ENCODE measurements at places on chromosomes 13 and 19. TPM values are rescaled to one million over a fixed set of nuclear protein-coding genes. Genes with fewer than 3 reads are reported as not detected.
A peak's percentile ranks its signal among the peaks of the same experiment; 100 is the strongest.

Gene LGI4
- total RNA-seq, result 14.4 TPM

Gene KLK3
- not detected for total RNA-seq

Gene HRC
- total RNA-seq, result 26.6 TPM

Gene MBD3L5
- total RNA-seq, result not detected

Gene NTN5
- total RNA-seq, result 1.8 TPM

Gene ZNF331
- total RNA-seq, result 13.3 TPM

Gene ANKRD24
- total RNA-seq, result 6.1 TPM

Gene MAB21L1
- total RNA-seq, result 48.7 TPM

Gene C19orf67
- total RNA-seq, result 0.71 TPM

DNA sequence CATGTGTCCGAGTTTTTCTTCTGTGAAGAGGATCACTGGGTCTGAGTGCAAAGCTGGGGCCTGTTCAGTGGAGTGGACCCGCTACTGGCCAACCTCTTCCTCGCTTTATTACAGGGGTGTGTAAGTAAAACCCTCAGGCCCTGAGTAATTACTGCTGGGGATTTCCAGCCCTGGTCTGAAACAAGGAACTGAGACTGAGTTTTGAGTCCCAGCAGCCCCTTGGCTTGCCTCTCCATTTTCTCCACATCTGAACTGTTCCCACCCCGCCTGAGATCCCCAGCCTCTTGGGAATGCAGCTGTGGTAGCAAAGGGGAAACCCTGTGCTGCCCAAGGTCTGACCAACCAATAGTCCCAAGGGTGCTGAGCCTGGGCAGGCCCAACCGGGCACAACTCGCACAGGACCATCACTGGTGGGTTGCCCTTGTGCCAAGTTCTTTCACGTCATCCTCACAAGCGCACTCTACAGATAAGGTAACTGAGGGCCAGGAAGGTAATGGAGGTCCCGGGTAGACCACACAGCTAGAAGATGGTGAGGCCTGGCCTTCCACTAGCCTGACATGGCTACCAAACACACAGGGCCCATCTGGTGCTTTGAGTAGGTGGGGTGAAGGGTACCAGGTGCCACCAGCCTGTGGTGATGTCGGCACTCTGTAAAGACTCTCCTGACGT lies 13.7 kb upstream of the SLC35E1 start:
- DNase-seq, result no peak

- no peak for DNase-seq
These were observed 436.7 kb downstream of the EFNB2 start for GRCh38 chr13:106098778-106099177.

DNA sequence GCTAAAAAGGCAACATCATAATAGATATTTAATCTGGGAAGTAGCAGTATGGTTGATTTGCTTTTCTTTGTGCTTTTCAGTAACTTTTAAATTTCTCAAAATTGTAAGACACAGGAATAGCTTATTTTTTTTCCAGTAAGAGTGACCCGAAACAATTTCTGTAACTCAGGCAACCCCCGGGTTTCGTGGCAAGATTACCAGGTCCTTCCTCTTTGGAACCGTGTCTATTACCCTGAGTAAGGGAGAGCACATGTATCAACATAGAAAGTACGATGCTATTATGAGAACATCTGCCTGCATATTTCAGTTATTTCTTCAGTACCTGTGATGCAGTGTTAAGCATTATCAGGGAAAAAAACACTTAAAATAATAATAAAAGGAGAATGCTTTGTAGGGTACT lies 64.1 kb downstream of the DOCK9 start:
- no peak for DNase-seq

- DNase-seq, result no peak
These were observed 837.2 kb upstream of the MIR17HG start for GRCh38 chr13:90510319-90510718.

- DNase-seq, result no peak
These were observed 406.8 kb upstream of the HTR2A start for GRCh38 chr13:47303626-47304025.

DNA sequence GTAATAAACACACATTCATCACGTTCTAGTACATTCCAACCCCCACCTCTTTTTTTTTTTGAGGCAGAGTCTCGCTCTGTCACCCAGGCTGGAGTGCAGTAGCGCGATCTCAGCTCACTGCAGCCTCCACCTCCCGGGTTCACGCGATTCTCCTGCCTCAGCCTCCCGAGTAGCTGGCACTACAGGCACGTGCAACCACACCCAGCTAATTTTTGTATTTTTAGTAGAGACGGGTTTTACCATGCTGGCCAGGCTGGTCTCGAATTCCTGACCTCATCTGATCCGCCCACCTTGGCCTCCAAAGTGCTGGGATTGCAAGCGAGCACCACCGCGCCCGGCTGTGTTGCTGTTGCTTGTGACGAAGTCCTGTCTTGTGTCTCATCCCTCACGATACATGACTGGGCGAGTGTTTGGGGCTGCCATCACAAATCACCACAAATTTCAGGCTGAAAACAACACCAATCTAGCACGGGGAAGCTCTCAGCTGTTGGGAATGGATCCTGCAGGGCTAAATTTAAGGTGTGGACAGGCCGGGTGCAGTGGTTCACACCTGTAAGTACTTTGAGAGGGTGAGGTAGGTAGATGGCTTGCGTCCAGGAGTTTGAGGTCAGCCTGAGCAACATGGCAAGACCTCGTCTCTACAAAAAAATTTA lies 15.7 kb downstream of the MOB3A start:
- no peak for DNase-seq

DNA sequence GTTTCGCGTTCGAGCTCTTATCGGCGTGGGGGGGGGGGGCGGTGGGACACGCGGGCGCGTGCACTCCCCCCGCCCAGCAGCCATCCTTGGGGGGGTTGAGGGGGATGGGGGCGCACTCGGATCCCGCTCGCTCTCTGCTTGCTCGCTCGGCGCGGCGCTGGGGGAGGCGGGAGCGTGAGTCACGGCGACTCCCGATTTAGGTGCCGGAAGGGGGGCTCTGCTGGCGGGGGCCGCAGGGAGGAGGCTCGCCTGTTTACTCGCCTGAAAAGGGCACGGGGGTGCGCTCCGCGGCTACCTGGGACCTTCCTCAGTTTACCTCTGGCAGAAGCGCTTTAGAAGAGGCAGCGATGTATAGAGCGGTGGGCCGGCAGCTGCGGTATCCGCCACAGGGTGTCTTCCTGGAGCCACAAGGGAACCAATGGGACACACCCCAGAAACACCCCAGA lies 1.1 kb upstream of the PDE4A start:
- no peak for DNase-seq

DNA sequence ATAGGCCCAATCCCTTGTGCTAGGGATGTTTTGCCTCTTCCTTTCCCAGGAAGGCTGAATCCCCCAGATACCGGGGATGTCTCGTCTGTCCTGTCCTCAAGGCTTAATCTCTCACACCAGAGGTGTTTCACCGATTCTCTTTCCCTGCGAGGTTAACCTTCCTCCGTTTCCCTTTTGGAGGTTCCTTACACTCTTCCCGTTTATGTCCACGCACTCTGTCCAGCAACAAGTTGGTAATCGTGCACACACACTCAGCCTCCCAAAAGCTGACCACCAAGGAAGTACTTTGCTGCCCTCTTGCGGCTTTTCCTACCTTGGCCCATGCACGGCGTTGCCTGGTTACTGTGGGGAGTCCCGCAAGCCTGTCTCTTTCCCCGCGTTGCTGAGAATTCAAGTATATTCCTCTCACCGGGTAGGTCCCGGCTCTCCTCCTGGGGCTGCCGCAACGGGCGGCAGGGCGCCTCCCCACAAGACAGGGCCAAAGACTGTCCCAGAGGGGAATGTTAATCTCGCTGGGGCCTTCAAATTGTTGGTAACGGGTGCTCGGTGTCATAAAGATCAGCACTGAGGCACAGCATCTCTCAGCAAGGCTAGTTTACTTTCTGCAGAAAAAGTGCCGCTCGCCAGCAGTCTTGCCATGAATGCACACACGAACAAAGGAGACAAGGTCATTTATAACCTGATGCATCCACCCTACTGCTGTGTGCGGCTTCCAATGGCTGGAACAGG lies 36.7 kb upstream of the CD177 start:
- no peak for DNase-seq

DNA sequence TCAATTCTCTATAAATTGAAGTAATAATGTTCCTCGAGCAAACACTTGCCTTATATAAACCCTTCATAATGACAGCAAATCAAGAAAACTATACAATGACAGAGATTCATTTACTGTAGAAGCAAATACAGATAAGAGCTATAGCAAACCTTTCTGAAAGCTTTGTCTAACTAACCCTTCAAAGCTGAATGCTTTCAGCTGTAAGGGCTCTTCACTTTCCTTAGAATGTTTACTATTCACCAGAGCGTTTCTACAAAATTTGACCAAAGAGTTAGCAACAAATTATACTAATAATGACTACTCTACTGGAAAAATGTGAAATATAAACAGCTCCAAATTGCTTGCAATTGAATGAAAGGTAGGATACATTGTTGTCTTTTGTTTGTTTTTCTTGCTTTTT lies 218.1 kb downstream of the SLITRK5 start:
- DNase-seq, result no peak

GRCh38 chr19:2902590-2903218 lies 2.0 kb downstream of the ZNF57 start:
- no peak for DNase-seq

DNA sequence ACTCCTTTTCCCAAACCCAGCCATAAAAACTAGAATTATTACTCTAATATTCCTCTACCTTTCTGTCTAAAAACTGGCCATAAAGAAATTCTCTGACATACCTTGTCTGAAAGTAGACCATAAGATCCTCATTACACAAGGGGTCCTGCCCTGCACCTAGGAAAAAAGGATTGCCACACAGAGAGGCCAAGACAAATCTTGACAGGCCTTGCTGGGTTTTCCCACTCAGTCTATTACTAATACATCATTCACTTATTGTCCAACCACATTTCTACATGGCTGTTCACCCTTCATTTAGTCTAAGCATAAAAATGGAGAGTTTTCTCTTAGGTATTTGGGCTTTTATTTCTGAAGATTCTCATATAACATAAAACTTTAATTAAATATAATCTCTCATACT lies 319.8 kb downstream of the PCDH20 start:
- DNase-seq, result no peak

DNA sequence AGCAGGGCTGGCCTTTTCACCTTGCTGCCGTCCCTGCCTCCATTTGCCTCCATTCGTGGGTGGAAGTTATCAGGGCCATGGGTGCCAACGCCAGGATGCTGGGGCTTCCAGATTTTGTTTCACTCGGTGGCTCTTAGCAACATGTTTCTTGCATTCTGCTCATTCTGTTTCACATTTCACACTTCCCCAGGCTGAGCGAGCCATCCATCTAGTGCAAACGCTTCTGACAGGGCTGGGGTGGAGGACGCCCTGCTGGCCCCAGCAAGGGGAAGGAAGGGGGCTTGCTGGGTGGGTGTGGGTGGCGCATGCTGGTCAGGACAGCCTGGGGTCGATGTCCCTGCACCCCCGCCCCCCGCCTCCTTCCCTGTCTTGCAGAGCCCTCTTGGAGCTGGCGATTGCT lies 165.2 kb downstream of the URI1 start:
- DNase-seq, result no peak

- no peak for DNase-seq
These were observed 38.7 kb downstream of the C13orf46 start for GRCh38 chr13:113935001-113935844.

DNA sequence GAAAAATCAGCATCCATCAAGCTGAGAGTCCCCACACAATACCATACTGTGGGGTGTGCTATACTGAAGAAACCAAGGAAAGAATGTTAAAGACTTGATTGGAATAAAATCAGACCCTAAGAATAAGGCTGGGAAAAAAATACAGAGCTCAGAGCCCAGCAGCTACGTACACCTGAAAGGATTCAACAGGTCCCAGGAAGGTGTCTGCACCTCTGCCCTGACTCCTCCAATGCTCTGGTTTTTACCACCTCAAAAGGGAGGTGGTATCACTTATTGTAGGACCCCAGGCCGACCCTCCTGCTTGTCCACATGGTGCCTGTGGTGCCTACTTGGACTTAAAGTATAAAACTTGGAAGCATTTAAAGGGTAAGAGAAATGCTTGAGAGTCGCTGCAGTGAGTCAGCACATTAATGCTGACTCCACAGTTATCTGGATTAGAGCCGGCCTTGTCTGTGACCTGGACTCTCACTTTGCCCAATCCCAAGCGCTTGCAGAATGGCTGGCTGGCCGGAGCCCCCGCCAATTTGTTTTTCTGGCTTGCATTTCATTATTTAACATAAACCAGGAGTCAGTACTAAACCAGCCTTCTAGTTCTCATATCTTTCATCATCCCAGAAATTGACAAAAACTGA lies 110.1 kb downstream of the FGF14 start:
- DNase-seq, result no peak

GRCh38 chr13:76386321-76386720 lies 499.9 kb downstream of the KCTD12 start:
- no peak for DNase-seq

- no peak for DNase-seq
These were observed 34.1 kb downstream of the ELL start for GRCh38 chr19:18487576-18488402.

DNA sequence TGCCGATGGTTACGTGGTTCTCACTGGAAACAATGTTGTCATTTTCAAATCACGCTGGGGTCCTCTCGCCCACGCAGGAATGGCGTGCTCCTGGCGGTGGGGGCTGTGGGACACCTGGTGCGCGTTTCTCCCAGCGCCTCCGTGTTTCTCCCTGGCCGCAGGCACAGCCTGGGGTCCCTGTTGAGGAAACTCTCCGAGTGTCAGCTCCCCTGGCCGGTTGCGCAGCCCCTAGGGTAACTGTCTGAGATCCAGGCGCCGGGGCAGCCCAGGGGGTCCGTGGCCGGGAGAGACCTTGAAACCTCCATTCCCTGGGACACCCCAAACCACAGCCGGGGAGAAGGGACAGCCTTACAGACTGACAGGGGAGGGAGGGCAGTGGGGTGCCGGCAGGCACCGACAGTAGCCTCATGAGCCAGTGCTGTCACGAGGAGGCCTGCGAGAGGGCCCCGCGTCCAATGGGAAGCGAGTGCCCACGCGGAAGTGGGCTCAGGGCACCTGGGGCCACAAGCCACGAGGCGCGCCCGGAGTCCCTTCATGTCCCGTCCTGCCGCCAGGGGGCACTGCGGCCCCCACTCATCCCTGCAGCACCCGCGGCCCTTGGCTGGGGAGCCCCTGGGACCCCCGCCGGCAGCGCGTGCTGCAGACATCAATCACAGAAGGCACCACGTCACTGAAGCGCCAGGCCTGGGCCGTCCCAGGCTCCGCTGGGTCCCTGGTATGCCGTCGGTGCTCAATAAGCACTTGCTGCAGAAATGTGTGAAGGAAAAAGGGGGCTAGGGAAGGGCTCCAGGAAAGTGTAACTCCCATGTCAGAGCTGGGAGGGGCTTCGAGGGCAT lies 9.5 kb downstream of the ADAMTSL5 start:
- peak; percentile 78 for DNase-seq

GRCh38 chr19:1106841-1107660 lies 3.3 kb downstream of the GPX4 start:
- no peak for DNase-seq

DNA sequence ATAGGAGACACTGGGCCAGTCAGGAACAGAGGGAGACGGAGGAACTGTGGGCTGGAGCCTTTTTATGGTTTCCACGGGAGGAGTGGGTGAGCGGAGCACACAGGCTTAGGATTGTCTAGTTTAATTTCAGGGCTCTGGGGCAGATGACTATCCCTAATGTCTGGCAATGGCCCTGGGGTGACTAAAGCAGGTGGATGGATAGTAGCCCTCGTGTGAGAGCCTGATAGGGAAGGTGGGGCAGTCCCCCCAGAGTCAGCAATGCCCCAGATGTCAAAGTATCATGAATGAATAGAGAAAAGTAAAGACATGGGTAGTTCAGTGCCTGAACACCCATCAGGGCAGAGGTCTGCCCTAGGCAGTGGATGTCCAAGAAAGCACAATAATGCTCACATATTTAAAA lies 94.2 kb downstream of the ZDHHC20 start:
- DNase-seq, result no peak

GRCh38 chr13:28478127-28478526 lies 16.8 kb downstream of the FLT1 start:
- no peak for DNase-seq

Data from glutamatergic neuron (in vitro differentiated cells).